Activated gamma-delta T cell (primary cell): ENCODE measurements at places on chromosomes 2 and 18.

DNA sequence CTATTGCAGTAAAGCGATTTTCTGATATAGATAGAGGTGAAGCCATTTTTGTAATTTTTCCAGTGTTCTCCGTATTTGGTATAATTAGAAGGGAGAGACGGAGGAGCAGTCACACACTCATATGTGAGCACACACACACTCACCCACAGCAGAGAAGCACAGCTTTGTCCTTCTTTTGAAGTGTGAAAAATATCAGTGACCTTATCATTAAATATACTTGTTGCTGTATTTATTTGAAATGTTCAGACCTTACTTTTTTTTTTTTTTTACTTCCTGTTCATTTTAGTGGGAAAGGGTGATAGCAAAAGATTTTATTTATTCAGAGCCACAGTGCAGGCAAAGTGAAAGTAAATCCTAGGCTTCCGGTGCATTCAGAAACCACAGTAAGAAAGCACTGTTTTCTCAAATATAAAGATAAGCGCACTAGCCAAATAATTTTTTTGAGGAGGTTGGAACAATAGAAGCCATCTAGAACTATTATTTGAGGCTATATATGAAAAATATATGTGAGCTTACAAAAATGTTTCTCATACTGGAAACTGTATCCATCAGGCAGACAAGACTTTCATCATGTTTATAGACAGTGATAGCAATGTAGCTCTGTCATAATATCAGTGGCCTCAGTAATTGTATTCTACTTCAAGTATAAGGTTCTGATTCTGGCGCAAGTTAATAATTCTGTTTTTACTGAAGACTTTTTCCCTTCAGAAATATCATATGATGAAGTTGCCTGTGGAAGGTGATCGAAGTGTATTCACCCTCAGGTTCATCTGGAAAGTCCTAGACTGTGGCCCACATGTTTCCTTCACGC, 37.2 kb downstream of the TSHZ1 start:
- DNase-seq: no peak

GRCh38 chr2:238854246-238854645, 6.4 kb downstream of the TWIST2 start:
- no peak for DNase-seq

GRCh38 chr2:237179161-237179560, 93.5 kb downstream of the COPS8 start:
- DNase-seq: no peak

DNA sequence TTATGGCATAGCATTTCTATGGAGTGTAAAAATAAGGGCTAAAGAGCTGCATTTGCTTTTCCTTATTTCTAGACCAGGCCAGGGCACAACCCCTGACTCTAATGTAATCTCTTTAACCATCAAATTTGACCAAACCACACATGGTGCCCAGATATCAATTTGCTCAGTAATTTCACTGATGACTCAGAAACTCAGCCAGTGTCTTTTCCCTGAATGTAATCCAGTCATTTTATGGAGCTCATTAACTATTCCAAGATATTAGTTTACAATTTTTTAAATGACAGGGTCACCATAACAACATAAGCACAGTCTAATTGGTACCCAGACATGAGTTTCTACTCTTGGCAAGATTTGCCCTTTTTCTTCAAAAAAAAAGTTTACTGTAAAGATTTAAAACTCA, 270.8 kb upstream of the AGAP1 start:
- no peak for DNase-seq
